Ovary (tissue), 10 donors: ENCODE measurements at places on chromosomes 3 and 15.

DNA sequence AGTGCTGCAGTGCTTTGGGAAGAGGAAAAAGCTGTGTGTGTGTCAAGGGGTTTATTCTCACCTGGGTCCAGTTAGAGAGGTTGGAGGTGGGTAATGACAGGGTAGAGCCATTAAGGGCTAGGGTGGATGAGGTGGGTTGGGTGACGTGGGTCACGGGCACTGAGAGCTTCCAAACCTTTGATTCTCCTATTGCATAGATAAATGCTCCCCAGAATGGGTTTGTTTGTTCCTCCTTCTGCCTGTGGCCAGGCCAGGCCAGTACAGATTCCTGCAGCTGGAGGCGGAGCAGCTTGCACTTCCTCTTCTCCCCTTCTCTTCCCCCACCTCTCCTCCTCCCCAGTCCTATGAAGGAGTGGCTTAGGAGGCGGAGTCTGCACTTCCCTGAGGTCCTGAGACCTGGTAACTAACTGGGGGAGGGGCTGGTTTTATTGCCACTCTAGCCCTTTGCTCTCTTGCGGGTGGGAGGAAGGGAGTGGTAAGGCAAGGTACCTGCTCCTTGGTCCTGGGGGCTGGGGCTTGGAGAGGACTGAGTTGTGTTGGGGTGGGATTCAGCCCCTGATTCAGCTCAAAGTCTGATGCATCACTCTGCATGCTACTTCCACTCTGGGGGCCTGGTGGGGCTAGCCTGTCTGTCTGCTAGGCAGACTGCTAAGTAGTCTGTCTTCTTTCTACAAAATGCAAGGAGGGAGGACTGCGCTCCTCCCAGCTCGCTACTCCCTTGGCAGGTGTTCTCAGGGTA, 3.5 kb downstream of the SPINT1 start:
- no peak for DNase-seq

GRCh38 chr15:65222891-65223290, 11.6 kb upstream of the CILP start:
- no peak for DNase-seq

GRCh38 chr3:34634939-34635338, 836.5 kb downstream of the PDCD6IP start:
- no peak for DNase-seq

- DNase-seq: no peak
These were observed 49.5 kb downstream of the ARHGAP31 start for GRCh38 chr3:119343719-119344118.

DNA sequence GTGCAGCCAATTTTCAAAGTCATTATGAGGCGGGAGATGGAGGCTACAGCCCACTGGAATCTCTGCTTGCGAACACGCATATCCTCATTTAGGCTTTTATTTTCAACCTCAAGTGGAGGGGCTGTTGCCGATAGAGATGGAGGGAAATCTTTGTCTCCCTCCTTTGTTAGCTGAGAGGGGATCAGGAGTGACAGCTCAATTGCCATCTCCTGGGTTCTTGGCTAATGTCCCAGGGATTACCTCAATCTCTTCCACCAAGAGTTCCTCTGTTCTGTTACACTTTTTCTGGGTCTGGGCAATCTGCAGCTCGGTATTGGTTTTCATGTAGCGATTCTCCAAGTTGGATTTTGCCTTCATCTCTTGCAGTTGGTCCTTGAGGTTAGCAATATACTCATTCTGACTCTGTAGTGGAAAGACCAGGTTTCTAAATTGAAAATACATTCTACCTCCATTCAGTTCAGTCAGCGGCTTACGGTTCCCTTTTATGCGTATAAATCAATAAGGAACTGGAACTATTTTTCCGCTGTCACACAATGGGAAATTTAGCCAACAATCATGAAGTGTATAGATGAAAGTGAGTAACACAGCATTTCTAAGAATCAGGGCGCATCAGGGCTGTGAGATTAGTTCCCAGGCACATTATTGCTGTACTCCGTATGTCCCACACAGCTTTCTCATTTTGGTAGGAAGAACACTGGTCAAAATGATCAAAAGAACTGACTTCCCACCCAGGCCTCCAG, 36.2 kb upstream of the RPL35A start:
- DNase-seq: no peak

- no peak for DNase-seq
These were observed 39.8 kb downstream of the TSC22D2 start for GRCh38 chr3:150447631-150448465.
